ENCODE measurements at places on chromosomes 13 and 19.
A peak's percentile ranks its signal among the peaks of the same experiment; 100 is the strongest.

- no peak for DNase-seq
Measured at GRCh38 chr13:95463531-95463930, 89.0 kb upstream of the CLDN10 start.

DNA sequence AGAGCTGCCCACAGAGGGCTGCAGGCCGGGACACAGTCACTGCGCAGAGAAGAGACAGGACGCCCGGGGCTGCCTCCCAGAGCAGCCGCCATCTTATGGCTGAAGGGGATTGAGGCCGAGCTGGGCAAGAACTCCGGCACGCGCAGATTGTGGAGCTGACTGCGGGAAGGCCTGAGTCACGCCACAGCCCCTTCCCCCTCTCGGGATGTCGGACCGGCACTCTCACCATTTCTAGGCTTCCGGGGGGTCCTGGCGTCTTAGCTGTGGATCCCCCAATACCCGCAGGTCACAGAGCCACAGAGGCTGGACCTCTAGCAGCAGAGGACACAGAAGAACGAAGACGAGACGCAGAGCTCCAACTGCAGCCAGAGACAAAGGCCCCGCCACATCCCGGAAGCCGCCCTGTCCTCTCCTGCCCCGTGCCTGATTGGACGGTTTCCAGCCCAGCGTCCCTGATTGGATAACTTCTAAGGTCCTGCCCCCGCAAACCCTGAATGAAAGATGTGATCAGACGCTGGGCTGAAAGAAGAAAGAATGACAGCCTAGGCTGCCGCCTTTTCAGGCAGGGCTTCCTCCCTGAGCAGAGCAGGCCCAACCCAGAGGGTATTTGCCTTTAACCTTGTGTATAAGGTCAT lies at the start of gene ZNF43:
Gene ZNF43 (minus strand): TSS at position 373 of the 635 bp plus-strand sequence. CDS start 144 bp downstream, at position 229.
- DNase-seq, result no peak

DNA sequence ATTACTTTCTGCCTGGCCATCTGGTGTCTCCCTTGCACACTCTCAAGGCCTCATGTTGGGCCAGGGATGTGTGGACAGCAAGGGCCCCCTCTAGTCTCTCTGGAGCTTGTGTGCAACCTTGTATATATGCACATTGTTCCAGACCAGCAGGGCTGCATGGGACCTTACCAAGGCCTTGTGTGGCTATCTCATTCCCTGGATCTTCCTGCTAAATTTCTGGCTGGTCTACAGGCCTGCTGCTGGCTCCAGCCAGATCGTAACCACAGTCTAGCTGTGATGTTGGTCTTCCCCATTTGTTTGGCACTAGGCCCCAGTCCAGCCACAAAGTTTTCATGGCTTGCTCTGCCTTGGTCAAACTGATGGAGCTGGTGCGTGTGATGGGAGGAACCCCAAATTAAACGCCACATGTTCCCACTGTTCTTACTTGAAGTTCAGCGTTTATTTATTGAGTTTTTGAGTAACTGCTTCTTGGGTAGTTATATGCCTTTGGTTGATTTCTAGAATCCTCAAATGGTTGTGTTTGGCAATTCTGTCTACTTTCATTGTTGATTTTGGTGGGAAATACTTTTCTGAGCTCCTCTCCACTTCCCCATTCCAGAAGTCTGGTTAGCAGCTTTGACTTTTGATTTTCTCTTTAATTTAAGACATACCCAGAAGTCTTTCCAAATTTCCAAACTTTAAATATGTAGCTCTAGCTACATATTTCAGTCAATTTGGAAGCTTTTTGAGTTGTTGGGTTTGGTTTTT lies 56.4 kb downstream of the SIPA1L3 start:
- no peak for DNase-seq

- DNase-seq, result no peak
Measured at GRCh38 chr19:14700711-14701375, 11.0 kb downstream of the ZNF333 start.

DNA sequence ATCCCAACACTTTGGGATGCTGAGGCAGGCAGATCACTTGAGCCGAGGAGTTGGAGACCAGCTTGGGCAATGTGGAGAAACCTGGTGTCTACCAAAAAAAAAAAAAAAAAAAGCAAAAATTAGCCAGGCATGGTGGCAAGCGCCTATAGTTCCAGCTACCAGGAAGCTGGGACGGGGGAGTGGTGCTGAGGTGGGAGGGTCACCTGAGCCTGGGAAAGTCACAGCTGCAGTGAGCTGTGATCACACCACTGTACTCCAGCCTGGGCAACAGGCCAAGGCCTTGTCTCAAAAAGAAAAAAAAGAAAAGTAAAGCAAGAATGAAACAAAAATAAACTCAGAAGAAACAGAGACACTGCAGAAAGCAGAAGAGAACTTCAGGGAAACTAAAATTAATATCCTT lies 31.6 kb downstream of the MTRF1 start:
- DNase-seq, result peak; percentile 16

GRCh38 chr13:32660227-32660626 lies 74.0 kb downstream of the PDS5B start:
- no peak for DNase-seq

GRCh38 chr13:45681113-45681512 lies 21.0 kb upstream of the CBY2 start:
- DNase-seq, result no peak

- DNase-seq, result no peak
Measured at GRCh38 chr19:1873524-1874473, 10.4 kb upstream of the KLF16 start.

DNA sequence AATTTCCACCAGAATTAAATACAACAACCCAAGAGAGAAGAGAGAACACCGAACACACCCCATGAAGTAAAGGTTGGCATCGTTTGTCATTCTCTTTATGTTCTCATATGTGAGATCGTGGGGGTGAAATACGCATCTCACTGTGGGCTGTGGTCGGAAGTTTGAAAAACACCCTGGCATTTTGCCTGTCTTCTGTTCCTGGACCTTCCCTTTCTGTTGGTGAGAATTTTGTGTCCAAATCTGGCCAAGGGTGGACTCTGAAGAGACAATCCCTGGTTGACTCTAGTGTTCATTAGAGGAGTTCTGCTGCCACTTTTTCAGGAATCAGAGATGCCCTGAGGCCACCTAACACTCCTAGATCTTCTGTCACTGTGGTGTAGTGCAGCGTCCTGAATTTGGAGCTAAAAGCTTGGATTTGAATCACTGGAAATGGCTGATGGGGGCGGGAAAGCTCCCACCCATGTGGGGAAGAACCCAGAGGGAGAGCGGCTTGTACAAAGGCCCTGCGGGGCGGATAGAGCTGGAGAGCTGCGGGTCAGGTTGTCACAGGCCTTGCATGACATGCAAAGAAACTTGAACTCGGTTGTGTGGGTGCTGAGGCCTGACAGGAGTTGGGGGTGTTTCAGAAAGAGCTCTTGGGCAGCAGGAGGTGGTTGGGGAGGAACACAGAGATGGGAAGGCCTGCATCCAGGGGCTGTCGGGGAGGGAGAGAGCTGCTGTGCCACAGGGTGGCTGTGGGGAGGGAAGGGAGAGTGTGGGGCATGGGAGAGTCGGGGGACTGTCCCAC lies 11.1 kb upstream of the SPATA13 start:
- DNase-seq, result no peak

DNA sequence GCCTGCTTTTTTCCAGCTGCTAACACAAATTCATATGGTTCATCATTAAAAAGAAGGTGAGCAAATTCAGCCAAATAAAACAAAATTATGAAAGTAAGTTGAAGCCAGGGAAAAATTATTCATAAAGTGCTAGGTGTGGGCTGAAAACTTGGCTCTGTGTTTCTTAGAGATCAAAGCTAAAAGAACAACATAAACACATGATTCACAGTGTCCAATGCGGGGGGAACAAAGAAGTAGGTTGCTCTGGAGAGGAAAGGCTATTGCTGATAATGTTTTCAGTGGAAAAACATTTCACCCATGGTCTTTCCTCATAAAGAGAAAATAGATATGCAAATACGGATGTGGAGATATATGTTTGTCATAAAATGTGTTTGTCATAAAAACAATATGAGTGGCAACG lies 1691.5 kb upstream of the SLC10A2 start:
- DNase-seq, result no peak

DNA sequence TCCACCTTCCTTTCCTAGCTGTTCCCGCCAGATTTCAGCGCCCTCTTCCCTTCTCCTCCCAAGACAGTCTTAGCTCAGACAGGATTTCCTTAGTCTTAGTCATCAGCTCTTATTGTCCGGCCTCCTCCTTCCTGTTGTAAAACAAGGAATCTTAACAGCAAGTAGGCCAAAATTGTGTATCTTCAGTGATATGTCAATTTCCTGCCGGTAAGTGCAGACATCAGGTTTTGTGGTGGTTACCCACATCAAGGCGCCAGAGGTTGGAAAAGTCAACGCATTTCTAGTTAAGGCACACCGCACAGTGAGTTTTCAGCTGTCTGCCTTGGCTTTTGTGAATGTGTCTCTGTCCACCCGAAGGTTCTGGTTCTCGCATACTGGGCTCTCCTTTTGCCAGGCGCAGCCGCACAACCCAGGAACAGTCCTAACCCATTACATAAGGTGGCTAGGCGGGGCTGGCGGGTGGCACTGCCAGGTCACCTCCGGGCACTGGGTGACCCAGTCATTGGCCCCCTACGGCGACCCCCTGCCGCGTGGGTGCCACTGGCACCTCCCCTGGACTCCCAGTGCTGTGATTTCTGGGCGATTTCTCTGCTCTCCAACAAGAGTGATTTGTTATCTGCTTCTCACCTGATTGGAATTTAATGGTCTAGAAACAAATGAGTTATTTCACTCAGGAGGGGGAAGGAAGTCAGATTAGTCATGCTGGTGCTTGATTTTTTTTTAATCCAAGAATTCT lies 12.9 kb downstream of the COL4A2 start:
- peak; percentile 65 for DNase-seq

DNA sequence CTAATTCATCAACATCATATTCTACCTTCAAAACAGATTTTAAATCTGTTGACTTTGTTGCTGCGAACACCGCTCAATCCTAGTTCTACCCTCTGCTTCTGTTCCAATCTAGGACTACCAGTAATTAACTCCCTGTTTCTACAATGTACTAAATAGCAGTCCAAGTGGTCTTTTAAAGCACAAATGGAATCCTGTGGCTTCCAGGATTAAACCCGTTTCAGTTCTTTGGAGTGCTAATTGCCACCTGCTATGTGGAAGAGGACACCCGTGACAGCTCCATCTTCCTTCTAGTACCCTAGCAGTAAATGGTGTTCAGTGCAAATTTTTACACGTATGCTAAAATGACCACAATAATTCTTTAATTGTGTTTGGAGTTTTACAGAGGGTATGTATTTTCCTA lies 232.1 kb downstream of the TDRD3 start:
- no peak for DNase-seq

DNA sequence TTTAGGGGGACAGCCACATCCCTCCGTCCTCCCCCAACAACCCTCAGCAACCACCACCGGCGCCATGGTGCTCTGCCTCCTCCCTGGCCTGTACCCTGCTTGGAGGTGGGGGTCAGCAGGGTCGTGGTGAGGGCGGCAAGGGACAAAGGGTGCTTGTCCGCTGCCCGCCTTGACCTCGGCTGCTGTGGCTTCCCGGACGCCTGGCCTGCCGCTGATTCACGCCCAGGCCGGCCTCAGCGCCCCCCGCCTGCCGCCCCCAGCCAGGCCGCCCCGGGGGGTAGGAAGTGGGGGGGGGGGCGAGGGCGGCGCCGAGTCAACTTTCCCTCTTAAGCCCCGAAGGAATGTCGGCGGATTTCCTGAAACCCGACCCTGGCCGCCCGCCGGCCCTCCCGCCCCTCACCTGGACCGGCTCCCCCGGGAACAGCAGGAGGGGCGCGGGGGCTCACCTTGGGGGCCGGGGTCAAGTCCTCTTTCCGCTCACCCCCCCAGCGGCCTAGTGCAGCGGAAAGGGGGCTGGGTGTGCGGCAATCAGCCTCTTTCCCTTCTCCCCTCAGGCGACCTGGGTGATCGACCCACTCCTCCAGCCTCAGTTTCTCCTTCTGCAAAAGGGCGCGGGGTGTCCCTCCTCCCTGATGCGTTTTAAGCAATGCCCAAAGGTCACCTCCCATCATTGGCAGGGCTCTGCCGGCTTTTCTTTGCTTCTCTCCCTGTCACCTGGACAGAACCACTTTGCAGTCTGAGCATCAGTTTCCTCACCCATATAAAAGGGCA lies 1.9 kb upstream of the TMEM59L start:
- no peak for DNase-seq

GRCh38 chr19:7902796-7903243 lies 857 bp upstream of the MAP2K7 start:
- no peak for DNase-seq

DNA sequence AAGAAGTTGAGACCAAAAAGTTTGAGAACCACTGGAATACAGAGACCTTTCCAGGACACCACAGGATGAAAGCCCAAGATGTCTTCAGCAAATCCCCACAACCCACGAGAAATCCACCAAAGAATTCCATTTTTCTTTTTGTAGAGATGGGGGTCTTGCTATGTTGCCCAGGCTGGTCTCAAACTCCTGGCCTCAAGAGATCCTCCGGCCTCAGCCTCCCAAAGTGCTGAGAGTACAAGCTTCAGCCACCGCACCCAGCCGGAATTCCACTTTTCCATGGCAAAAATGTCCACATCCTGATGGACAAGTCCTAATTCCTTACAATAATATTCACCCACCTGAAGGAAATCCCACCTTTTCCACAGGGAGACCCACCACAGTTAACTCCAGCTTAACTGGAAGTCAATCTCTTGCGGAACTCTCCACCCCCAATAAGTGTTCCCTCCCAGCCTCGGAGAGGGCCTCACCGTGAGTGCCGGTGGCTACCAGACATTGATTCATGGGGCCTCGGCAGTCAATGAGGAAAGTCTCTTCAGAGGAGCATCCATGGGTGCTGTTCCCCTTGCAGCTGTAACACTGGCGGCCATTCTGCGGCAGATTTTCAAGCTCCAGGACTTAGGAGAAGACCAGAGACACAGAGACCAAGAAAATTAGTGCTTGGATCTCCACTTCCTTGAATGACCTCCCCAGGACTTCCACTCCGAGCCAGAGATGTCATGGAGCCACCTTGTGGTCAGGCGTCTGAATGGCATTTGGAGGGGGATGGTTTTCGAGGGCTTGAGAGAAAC lies 12.3 kb upstream of the CADM4 start:
- no peak for DNase-seq

DNA sequence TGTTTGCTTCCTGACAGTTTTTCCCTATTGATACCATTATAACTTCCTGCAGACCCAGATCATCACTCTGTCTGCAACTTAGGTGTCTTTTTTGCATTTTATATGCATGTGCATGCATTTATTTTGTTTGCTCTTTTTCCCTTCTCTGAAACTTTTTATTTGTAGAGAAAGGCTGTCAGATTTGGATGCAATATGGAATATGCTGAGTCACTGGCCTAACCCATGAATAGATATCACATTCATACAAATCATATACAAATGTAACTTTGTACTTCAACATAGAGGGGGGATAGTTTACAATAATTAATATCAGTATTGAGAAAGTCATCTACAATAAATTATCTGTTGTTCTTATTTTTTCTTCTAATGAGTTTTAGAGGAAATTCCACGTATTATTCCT lies 1465.0 kb downstream of the EFNB2 start:
- no peak for DNase-seq
